Astrocyte of the spinal cord (primary cell): ENCODE measurements at places on chromosomes 4 and X.

DNA sequence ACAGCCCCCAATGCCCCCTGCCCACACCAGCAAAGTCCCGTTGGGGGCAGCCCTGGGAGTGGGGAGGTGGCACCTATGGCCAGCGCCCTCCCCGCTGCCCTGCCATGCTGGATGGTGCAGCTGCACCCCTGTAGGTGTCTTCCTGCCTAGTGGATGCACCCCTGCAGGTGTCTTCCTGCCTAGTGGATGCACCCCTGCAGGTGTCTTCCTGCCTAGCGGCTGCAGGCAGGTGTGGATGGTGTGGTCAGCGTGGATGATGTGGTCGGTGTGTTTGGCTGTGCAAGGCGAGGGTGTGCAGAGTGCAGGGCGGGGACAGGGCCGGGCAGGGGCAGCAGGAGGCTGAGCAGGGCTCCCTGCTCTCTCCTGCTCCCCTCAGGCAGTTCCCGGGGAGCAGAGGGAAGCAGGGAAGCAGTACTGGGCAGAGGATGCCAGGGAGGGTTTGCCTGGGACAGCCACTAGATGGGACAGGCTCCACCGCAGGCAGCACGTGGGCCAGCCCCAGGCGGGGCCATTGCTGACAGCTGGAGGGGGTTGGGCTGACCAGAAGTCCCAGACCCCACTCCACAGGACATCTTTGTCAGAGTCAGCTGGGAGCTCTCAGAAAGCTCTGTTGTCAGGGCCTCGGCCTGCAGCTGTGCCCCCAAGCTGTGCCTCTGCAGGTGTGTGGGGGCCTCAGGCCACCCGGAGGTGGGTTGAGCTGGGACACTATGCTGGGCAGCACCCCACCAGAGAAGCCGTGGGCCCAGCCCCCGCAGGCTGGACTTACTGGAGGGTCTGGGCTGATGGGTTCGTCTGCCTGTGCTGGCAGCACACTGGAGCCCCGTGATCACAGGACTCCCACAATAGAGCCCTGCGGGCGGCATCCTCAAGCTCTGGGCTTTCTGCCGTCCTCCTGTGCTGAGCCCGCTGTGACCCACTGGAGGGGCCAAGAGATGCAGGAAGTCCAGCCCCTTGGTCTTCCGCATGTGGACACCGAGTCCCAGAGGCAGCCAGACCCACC lies 23.7 kb downstream of the DOK7 start:
- no peak for DNase-seq

DNA sequence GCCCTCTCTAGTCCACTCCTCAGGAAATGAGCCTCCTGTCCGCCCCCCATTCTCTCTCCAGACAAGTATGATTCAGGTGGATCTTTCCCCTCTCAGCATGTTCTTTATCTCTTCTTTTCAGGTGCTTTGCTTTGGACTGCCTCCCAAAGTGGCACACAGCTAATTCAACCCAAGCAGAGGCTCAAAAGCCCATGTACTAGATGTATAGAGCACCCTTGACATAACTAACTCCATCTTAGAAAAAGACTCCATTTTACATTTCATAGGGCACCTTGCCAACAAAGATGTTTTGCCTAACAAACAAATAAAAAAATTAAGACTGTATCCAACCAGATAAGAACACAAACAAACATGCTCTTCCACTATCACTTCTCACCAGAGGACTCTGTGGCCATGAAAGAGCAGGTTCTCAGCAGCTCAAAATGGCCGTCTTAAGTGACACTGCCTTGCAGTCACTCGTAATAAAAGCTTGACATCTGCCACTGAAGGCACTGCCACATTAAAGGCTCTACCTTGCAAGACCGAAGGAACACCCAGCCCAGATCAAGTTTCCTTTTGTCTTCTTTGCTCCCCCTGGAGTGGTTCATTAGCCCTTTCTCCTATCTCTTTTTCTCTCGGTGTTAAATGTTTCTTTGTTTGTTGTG lies 84.9 kb upstream of the TAB3 start:
- no peak for DNase-seq

DNA sequence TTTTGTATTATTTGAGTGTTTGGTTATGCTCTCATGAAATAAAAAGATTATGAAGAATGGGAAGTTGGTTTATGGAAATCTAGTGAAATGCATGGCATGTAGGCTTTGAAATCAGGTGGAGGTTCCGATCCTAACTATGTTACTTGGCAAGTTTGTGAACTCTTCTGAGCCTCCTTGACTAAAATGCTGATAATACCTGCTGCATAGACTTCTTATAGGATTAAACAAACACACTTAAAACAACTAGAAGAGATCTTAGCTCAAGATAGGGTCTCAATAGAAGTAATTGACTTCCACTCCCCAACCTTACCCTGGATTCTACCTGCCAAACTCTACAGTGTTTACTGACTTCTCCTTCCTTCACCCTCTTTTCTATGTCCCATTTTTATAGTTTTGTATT lies 22.2 kb upstream of the TLR2 start:
- DNase-seq, result no peak

GRCh38 chr4:57430726-57431125 lies 320.5 kb upstream of the IGFBP7 start:
- DNase-seq, result no peak

- no peak for DNase-seq
Observed at GRCh38 chrX:101931136-101931487, 715 bp downstream of the ZMAT1 start.

DNA sequence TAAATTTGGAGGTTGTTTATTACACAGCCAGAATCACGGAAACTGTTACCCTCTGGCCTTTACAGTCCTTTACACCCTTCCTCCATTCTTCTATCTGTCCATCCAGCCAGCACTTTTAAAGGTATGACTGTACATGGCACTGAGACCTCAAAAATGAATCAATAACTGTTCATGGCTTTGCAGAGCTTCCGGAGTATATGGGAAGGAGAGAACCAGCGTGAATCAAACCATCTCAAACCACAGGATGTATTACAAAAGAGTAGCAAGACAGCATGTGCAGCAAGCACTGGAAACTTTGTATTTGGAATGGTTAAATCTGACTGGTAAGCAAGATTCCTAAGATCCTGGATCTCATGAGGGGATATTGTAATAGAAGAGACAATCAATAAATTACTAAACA lies 228.5 kb upstream of the CASK start:
- no peak for DNase-seq

DNA sequence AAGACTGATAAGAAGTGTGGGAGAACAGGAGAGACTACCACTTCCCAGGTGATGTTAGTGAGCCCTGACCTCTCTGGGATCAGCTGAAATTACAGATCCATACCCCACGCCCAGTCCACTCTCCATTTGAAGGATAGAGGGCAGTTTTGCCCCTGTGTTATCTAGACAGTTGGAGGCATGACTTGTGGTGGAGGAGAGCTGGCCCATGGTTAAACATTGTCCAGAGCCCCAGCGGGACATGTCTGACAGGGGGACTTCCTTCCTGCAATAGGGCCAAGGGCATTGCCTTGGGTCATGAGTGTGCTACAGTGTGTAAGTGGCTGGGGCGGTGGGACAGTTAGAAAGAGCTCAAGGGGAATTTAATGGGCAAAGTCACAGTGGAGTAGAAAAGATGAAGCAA lies 181.1 kb downstream of the MID1IP1 start:
- no peak for DNase-seq

GRCh38 chr4:187474238-187474637 lies 521.3 kb upstream of the ZFP42 start:
- DNase-seq, result no peak

DNA sequence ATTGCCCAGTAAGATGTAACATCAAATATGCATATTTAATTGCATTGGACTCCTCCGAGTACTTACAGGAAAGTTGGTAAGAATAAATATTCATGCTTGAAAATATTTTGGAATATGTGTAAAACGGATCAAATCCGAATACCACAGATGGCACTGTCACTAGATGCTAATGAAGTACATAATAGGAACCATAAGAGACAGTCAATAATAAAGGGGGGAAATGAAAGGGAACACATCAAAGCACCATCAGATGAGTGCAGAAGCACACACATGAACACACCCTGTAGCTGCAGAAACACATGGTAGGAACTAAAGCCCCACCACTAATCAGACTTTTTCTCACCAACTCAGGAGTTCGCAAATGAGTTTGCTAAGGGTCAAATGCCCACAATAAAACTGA lies 52.2 kb upstream of the PAGE5 start:
- no peak for DNase-seq

- no peak for DNase-seq
Observed at GRCh38 chrX:26747877-26748276, 531.9 kb downstream of the MAGEB5 start.
